ENCODE measurements at places on chromosomes 2 and 18.

GRCh38 chr2:122167515-122167914 is 412.1 kb downstream of the TSN start:
- DNase-seq: no peak

DNA sequence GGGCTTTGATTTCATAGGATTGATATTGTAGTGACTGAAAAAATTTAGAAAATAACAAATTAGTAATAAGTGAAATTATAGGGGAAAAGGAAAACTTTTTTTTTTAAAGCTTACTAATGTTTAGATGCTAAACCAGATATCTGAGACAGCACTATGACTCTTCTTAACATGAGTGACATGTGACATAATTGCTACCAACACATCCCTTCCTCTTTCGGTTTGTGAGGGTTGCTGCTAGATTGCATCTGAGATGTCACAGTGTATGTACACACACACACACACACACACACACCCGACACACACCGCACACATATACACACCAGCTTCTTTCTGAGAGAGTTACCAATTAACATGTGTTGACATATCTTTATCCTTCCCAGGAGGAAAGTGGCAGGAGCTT is 18.0 kb downstream of the RAPGEF4 start:
- DNase-seq: no peak

DNA sequence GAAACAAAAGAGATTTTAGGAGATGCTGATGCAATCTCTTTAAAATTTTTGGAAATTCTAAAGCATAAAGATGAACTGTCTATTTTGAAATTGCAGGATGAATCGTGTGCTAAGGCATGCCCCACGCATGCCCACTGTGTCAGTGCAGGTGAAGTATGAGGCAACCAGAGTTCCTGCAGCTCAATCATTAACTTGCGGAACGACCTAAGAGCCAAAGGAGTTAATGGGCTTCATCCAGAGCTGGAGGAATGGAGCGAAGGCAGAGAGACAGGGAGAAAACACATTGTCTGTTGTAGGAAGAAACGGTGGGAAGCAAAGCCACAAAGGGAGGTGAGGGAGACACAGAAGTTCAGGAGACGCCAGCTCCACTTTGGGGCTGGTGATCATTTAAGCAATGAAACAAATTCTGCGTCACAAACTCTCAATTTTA is 265.2 kb downstream of the CCDC85A start:
- DNase-seq: no peak

DNA sequence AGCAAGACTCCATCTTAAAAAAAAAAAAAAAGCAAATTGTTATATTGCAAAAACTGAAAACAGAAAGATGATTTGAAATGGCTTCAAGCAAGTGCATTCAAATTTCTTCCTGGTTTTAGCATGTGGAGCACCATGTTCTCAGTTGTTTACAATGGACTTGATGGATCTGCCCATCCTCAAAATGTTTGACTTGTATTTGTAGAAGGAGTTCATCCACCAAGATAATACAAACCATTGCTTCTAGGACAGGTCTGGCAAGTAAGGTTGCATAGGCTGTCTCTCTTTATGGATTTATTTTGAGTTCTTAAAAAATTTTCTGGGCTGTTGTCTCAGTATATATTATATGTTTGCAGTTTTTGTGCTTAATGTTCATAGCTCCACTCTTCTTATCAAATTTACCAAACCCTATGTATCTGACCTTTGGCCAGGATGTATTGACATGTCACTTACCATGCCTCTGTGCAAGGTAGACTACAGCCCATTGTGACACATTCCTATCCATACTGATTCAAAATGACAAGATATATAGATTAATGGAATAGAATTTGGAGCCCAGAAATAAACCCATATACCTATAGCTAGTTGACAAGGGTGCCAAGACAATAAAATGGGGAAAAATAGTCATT is 21.7 kb upstream of the ZCCHC2 start:
- DNase-seq: no peak

- DNase-seq: no peak
Measured at GRCh38 chr2:54628957-54629356, 94.5 kb upstream of the EML6 start.

Data from stimulated activated CD4-positive, alpha-beta T cell treated with anti-CD3 and anti-CD28 coated beads, Interleukin-15, amount 100 ng/mL, for 24 hours (primary cell).